ENCODE measurements at places on chromosomes 7 and 10. TPM values are rescaled to one million over a fixed set of nuclear protein-coding genes. Genes with fewer than 3 reads are reported as not detected.

Gene COL13A1
- polyA plus RNA-seq, result not detected

DNA sequence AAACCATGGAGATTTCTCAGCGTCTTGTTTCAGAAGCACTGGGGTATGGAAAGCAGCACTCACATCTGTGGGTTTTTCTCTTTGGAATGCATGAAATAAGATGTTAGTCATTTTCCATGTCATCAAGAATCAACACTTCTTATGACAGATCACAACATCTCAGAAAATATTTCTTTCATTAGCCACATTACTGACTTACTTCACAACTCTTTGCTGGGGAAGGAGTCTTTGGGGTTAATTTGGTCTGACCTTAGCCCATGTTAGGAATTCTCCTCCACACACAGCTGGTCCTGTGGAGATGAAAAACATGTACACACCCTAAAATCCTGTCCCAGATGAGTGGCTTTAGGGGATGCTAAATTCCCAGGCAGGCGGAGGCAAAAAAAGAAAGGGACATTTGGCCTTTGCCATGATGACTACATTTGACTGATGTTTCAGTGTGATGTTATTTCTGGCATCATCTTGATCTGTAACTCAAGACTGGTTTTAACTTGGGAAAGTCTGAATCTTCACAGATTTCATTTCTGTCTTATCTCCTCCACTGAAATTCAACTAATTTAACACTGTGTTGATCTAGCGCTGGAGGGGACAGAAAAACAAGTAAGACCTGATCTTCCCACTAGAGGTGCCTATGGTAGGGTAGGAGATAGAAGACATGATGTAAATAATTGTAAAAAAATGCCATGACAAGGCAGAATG, 363.2 kb downstream of the PRPF18 start:
- H3K27me3 ChIP-seq, result no peaks in the 10 kb centered on the region
- no peaks in the 10 kb centered on the region for H3K4me1 ChIP-seq
- H3K36me3 ChIP-seq, result no peaks in the 10 kb centered on the region
- H3K4me3 ChIP-seq, result no peak overlapping the region

- DNase-seq, result no peak
- H3K4me3 ChIP-seq, result no peak overlapping the region
- no peaks in the 10 kb centered on the region for H3K36me3 ChIP-seq
- H3K27ac ChIP-seq, result no peak overlapping the region
- no peaks in the 10 kb centered on the region for H3K27me3 ChIP-seq
These were observed 741.4 kb upstream of the POT1 start for GRCh38 chr7:125670926-125671572.

GRCh38 chr10:105284476-105285215, 643.6 kb downstream of the SORCS3 start:
- H3K4me3 ChIP-seq, result no peak overlapping the region
- H3K4me1 ChIP-seq, result no peaks in the 10 kb centered on the region
- H3K36me3 ChIP-seq, result no peaks in the 10 kb centered on the region
- no peak overlapping the region for H3K27ac ChIP-seq
- no peaks in the 10 kb centered on the region for H3K27me3 ChIP-seq

Gene CELF2
- polyA plus RNA-seq, result 139 TPM

DNA sequence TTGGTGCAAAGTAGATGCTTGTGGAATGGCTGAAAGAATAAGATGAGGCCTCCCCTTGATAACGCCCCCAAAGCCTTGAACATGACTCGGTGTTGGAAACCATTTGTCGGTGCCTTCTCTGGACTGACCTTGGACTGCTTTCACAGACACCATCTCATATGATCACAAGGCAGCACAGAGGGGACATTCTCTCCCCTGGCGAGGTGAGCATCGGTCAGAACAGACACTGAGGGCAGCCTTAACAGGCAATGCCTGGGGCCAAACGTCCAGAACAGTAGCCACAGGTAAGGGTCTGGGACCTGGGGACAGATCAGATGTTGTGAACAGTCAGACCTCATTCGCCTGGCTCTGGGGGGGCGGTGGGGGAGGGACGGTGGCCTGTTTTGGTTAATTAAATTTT, 2.8 kb upstream of the TRRAP start:
- no peaks in the 10 kb centered on the region for H3K27me3 ChIP-seq
- H3K36me3 ChIP-seq, result no peaks in the 10 kb centered on the region
- no peak overlapping the region for H3K4me3 ChIP-seq
- no peak overlapping the region for H3K27ac ChIP-seq
- DNase-seq, result no peak
- H3K4me1 ChIP-seq, result peaks cover 5% of the 10 kb centered on the region

- H3K4me3 ChIP-seq, result no peak overlapping the region
- no peak for DNase-seq
- no peaks in the 10 kb centered on the region for H3K4me1 ChIP-seq
- no peak overlapping the region for H3K27ac ChIP-seq
- H3K36me3 ChIP-seq, result no peaks in the 10 kb centered on the region
These were observed 6.5 kb upstream of the ADCY1 start for GRCh38 chr7:45567713-45568112.

DNA sequence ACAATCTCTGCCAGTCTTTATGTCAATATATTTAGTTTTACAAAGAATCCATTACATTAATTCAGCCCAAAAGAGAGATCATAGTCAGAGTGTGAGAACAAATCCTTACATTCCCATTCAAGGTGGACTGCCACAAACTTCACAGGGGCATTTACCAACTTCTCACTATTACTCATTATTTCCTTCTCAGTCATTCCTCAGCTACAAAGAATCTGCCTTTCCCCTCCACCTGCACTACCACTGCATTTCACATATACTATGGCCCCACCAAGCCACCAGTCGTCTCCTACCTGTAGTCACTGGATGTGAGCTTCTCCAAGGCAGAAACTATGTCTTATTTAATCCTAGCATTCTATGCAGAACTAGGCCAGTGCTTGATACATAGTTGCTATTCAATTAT, 94.3 kb downstream of the USP6NL start:
- no peak overlapping the region for H3K27ac ChIP-seq
- no peak overlapping the region for H3K4me3 ChIP-seq
- DNase-seq, result no peak
- H3K4me1 ChIP-seq, result no peaks in the 10 kb centered on the region
- H3K36me3 ChIP-seq, result no peaks in the 10 kb centered on the region
- H3K27me3 ChIP-seq, result no peaks in the 10 kb centered on the region

DNA sequence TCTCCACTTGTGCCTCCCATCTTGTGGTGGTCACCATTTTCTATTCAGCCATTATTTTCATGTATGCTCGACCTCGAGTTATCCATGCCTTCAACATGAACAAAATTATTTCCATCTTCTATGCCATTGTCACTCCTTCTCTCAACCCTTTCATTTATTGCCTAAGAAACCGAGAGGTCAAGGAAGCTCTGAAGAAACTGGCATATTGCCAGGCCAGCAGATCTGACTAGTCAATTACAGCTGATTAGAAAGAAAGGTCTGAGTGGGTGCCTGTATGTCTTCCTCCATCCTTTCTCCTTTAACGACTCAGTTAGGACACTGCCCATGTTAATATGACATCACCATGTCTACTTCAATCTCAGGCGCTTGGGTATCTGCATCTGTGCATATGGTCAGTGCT, 4.6 kb downstream of the OR6B1 start:
- H3K4me1 ChIP-seq, result no peaks in the 10 kb centered on the region
- no peak overlapping the region for H3K27ac ChIP-seq
- H3K27me3 ChIP-seq, result no peaks in the 10 kb centered on the region
- DNase-seq, result no peak

Gene AS3MT
- not detected for polyA plus RNA-seq

GRCh38 chr7:114986190-114987180, 64.6 kb downstream of the MDFIC start:
- no peak overlapping the region for H3K27ac ChIP-seq
- H3K4me3 ChIP-seq, result no peak overlapping the region
- no peaks in the 10 kb centered on the region for H3K27me3 ChIP-seq
- DNase-seq, result no peak
- H3K36me3 ChIP-seq, result peaks cover 10% of the 10 kb centered on the region

DNA sequence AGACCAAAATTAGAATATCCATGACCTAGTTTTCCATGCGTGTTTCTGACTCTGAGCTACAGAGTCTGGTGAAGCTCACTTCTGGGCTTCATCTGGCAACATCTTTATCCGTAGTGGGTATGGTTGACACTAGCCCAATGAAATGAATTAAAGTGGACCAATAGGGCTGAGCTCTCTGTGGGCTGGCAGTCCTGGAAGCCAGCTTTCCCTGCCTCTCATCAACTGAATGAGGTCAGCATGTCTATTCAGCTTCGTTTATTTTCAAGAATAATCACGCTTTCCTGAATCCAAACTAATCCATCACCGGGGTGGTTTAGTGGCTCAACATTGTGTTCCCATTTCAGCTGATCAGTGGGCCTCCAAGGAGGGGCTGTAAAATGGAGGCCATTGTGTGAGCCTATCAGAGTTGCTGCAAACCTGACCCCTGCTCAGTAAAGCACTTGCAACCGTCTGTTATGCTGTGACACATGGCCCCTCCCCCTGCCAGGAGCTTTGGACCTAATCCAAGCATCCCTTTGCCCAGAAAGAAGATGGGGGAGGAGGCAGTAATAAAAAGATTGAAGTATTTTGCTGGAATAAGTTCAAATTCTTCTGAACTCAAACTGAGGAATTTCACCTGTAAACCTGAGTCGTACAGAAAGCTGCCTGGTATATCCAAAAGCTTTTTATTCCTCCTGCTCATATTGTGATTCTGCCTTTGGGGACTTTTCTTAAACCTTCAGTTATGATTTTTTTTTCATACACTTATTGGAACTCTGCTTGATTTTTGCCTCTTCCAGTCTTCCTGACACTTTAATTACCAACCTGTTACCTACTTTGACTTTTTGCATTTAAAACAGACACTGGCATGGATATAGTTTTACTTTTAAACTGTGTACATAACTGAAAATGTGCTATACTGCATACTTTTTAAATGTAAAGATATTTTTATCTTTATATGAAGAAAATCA, 35.5 kb downstream of the CAV1 start:
- no peaks in the 10 kb centered on the region for H3K36me3 ChIP-seq
- no peak overlapping the region for H3K4me3 ChIP-seq
- H3K27me3 ChIP-seq, result no peaks in the 10 kb centered on the region
- no peaks in the 10 kb centered on the region for H3K4me1 ChIP-seq
- no peak for DNase-seq

Gene ST8SIA6
- 0.47 TPM for polyA plus RNA-seq

DNA sequence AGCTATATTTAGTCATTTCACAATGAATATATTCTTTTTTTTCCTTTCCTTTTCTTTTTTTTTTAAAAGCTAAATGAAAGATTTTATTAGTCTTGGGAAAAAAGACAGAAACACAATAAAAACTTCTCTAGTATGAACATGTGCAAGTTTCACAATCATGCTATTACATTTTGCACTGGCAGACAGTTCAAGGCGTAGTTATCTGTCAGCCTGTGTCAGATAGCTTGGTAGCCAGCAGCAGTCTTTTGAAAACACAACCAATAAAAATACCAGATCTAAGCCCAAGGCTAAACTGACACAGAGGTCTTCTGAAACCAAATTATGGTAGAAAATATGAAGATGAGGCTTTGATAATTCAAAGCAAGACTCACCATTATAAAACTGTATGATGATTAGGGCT, 205.8 kb upstream of the TEX47 start:
- no peak overlapping the region for H3K27ac ChIP-seq
- no peak for DNase-seq
- no peaks in the 10 kb centered on the region for H3K27me3 ChIP-seq
- no peaks in the 10 kb centered on the region for H3K36me3 ChIP-seq

GRCh38 chr7:118863966-118864365, 639.5 kb downstream of the ANKRD7 start:
- H3K4me1 ChIP-seq, result no peaks in the 10 kb centered on the region
- H3K36me3 ChIP-seq, result no peaks in the 10 kb centered on the region
- no peaks in the 10 kb centered on the region for H3K27me3 ChIP-seq
- no peak for DNase-seq
- H3K4me3 ChIP-seq, result no peak overlapping the region
- H3K27ac ChIP-seq, result no peak overlapping the region

DNA sequence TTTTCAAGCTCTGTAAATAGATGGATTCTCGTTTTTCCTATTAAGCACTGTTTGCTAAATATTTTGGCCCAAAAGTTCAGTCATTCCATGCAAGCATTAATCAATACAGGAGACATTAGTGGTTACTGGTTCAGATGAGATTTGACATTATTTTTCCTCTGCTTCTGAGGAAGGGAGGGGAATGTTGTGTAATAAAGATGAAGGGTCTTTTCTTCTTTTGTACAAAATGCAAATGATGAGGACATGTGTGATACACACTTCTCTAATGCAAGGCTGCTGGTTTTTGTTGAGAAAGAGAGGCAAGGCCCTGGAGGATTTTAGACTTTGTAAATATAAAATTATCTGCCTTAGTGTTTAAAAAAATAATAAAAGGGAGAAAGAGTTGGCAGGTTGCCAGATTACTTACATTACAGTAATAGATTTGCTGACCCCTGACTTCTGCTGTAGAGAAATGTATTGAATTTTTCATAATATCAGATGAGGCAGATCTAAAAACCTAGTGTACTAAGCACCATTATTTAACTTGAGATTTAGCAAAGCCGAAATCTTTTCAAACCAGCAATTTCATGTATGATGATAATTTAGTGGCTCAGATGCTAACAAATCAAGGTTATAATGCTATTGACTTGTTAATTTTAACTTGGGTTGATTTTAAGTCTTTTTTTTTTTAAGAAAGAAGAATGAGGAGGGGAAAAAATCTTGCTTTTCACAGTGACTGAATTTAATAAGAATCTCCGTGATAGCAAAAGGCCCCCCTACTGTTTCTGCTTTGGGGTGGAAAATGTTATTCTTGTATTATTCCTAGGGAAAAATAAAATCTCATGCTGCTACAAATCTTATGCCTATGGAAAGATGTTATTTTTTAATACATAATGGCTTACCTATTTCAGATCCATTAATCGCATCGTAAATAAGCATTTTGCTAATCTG, 180.1 kb downstream of the ARID5B start:
- H3K4me3 ChIP-seq, result no peak overlapping the region
- H3K27me3 ChIP-seq, result no peaks in the 10 kb centered on the region
- DNase-seq, result no peak
- peaks cover 9% of the 10 kb centered on the region for H3K36me3 ChIP-seq
- H3K27ac ChIP-seq, result peak overlapping the region; percentile 24
- peaks cover 44% of the 10 kb centered on the region for H3K4me1 ChIP-seq

DNA sequence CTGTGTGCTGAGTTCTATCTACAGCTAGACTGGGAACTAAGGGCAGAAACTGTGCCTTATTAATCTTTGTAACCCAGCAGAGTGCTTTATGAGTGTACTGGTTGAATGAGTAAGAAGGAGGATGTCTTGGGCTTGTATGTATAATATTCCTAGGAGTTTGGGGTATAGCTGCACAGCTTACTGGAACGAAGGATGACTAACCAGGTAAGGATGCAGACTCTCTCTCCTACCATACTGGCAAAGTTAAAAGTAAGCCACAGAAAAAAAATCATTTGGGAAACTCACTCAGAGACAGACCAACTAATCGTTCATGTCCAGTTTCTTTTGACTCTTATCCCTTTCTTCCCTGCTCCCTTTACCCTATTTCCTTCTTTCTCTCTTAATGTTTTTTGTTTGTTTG, 1.4 kb upstream of the DHTKD1 start:
- H3K4me1 ChIP-seq, result peaks cover 15% of the 10 kb centered on the region
- H3K4me3 ChIP-seq, result no peak overlapping the region
- H3K27ac ChIP-seq, result no peak overlapping the region
- no peaks in the 10 kb centered on the region for H3K27me3 ChIP-seq
- no peak for DNase-seq

- no peak overlapping the region for H3K27ac ChIP-seq
- H3K36me3 ChIP-seq, result no peaks in the 10 kb centered on the region
- H3K4me1 ChIP-seq, result no peaks in the 10 kb centered on the region
- no peak for DNase-seq
These were observed 43.2 kb upstream of the SLC35B4 start for GRCh38 chr7:134359787-134360432.

Gene WEE2
- not detected for polyA plus RNA-seq

GRCh38 chr10:123154092-123154710, at the start of gene BUB3:
Gene BUB3 (plus strand): TSS chr10:123154402. CDS start chr10:123154918, 516 bp downstream.
- DNase-seq, result peak; percentile 94
- H3K36me3 ChIP-seq, result no peaks in the 10 kb centered on the region
- peaks cover 29% of the 10 kb centered on the region for H3K4me1 ChIP-seq
- peaks cover 5% of the 10 kb centered on the region for H3K27me3 ChIP-seq
- H3K4me3 ChIP-seq, result peak within 1 kb of the TSS; percentile 92
- H3K27ac ChIP-seq, result peak within 1 kb of the TSS; percentile 80

All from naive thymus-derived CD4-positive, alpha-beta T cell (primary cell).